ENCODE measurements at places on chromosomes 3 and 15.

- no peak for DNase-seq
Observed at GRCh38 chr3:67644827-67645226, 9.6 kb downstream of the SUCLG2 start.

GRCh38 chr3:134628884-134629283 lies 21.9 kb downstream of the KY start:
- DNase-seq: no peak

GRCh38 chr15:91975241-91975978 lies 121.9 kb downstream of the SLCO3A1 start:
- no peak for DNase-seq

GRCh38 chr3:187798531-187799530 lies 53.6 kb upstream of the BCL6 start:
- no peak for DNase-seq

- DNase-seq: no peak
Observed at GRCh38 chr3:27239951-27240350, 129.2 kb downstream of the NEK10 start.

DNA sequence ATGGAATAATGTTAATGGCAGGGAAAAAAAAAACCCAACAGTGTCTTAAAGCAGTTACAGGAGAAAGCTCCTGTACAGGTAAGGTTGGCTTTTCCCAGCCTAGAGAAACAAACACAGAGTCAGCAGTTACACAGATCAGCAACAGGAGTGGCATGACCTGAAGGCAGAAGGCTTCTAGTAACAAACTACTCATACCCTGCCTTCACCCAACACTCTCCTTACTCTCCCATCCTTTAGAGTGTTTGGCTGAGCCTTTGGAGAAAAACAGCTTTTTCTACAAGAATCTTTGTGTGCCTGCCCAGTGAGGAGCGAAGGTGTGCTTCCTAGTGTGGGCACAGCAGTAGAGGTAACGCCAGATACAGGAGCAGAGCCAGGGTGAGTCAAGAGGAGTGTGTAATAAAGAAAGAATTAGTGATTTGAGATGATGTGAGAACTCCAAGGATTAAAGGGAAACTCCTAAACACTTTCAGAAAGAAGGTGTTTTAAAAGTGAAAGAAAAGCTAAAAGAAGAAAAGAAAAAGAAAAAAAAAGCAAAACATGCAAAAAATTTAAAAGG lies 152.7 kb downstream of the POLR2M start:
- DNase-seq: no peak

- DNase-seq: no peak
Observed at GRCh38 chr3:134359121-134360010, 14.9 kb downstream of the AMOTL2 start.

- DNase-seq: no peak
Observed at GRCh38 chr15:45026651-45027190, 3.7 kb downstream of the SORD start.

DNA sequence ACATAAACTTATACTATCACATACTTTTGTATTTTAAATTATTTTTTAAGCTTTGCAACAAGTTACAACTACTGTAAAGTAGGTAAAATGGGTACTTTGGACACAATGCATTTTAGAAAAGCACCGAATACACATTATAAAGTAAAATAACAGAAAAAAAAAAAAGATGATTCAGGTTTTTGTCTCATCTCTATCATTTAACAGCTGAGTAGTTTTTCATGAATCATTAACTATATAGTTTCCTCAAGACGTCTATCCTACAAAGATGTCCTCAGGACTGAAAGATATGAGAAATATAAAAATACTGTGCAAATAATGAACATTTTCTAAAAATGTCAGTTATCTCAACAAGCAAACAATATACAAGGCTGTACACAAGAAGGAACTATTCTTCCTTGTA lies 46.9 kb downstream of the ANKRD28 start:
- DNase-seq: no peak

Data from NT2/D1 (cell line).